ELR (cell line): ENCODE measurements at places on chromosomes 2 and 18.

- DNase-seq, result no peak
Observed at GRCh38 chr2:12704378-12704777, 12.4 kb upstream of the TRIB2 start.

- peak; percentile 86 for DNase-seq
Observed at GRCh38 chr2:40240070-40240469, 211.8 kb downstream of the SLC8A1 start.

DNA sequence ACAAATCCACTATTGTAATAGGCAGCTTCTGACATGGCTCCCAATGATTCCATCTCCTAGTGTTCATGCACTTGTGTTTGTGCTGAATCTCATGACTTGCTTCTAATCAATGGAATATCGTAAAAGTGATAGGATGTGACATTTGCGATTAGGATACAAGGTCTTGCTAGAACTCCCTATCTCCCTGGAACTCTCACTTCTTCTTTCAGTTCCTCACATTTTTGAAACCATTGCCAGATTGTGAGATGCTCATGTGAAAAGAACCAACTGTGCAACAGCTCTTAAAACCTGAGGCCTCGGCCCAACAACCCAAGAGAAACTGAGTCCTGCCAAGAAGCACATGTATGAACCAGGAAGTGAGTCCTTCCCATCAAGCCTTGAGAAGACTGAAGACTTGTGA, 226.9 kb upstream of the DTNA start:
- DNase-seq, result no peak

DNA sequence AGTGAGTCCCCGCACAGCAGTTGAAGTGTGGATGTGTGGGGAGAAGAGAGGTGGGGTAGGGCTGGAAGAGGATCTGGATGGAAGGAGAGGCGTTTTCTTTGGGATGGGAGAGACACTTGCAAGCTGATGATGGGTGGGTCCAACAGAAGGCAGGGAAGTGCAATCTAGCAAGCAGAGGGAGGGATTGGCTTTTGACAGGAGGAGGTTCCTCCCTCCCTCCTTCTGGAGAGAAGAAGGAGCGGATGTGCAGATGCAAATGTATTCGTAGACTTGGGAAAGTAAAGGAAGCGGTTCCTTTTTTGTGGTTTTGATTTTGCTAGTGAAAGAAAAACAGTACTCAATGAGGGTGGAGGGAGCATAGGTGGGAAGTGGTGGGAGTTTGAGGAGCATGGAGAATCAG, 48.9 kb downstream of the LAMA3 start:
- no peak for DNase-seq

DNA sequence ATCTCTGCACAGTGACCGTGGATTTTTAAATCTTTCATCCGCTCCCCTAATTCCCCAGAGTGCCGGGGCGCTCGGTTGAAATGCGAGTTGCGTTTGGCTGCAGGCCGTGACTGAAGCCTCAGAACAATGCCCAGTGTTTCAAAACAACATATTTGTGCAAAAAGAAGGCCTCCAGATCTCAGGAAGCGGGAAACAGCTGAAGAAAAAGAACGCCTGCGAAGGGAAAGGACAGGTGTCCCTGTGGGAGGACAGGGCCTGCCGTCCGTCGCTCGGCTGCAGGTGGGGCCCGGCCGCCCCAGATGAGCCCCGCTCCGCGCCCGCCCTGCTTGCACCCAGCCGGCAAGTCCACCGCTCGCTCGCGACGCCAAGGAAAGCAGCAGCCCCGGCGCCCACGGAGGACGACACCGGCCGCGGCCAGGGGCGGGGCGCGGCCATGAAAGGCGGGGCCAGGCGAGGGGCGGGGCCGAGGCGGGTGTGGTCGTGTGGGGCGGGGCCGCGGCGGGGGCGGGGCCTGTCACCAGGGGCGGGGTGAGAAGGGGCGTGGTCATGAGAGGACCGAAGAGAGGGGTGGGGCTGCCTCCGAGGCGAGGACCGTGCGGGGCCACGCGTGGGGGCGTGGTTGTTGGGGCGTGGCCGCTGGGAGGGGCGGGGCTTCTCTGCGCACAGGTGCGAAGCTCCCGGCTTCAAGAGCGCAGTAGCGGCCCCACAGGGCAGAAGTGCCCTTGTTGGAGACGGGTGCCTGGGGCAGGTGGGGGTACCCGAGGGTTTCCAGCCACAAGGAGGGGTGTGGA, 17.6 kb upstream of the BOK start:
- DNase-seq, result peak; percentile 73

- DNase-seq, result no peak
Observed at GRCh38 chr2:60980071-60980815, 37.3 kb upstream of the PEX13 start.

DNA sequence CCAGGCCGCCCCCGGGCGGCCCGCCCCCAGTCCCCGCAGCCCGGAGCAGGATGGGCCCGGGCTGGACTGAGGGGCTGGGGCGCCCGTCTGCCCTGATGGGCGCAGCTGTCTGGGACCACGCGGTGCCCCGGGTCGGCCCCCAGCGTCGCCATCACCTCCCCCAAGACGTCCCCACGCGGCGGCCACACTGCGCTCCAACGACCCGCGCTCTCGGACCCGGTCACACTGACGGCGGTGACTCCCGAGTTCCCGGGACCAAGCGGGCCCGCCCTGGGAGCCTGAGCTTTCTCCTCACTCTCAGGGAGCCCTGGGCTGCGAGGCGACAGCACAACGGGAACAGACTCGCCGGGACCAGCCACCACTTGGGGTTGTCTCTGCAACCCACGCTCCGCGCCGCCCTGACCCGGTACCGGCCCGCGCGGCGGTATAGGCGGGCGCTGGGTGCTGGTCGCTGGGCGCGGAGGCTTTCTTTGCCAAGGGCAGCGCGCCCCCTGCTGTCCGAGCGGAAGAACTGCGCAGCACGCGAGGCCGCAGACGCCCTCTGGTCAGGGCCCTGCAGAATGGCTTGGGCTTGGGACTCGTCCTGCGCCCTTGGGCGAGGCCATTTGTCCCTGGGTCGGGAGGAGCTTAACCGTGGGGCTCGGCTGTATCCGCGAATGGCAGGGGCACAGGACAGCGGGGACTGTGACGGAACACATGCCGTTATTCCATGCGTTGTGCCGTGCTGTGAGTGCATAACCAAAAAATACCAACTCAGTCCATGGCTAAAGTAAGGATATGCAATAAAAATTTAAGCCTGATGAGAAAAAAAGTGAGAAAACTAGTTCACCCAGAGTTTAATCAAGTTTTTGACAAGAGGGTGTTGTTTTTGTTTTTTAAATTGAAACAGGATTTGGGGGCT, 54.8 kb upstream of the ANKRD62 start:
- peak; percentile 81 for DNase-seq

DNA sequence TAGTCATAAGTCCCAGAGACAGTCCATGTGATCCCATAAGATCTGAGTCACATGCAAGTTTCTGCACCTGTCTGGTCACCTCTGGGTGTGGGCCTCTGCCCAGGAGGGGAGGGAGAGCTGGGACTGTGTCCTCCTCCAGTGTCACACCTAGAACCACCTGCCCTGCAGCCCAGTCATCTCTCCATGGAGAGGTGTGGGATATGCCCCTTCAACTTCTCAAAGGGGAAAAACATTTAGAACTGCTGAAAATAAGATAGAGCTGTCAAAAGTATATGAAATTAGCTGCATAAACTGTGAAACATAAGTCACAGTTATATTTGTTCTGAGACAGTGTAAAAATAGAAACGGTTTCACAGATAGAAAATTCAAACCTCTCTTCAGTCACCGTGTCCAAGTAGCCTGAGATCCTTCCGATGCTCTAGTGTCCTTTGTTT, 55.4 kb downstream of the NGEF start:
- no peak for DNase-seq

- DNase-seq, result no peak
Observed at GRCh38 chr18:4751523-4751922, 296.4 kb upstream of the DLGAP1 start.

DNA sequence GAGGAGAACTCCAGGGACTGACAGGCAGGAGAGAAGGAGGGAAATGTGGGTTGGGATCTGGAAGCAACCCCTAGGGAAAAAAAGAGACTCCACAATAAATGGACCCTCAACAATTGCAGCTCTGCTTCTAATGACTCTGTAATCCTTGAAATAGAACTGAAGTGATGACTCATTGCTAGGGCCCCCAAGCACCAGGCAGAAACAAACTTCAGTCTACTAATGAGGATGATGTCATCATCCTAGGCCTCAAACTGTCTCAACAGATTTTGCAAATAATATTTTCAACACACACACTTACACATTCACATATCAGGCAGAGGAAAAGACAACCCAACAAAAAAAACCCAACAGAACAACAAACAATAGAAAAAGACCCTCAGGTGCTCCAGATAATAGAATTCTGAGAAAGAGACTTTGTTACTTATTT, 143.3 kb downstream of the HDAC4 start:
- peak; percentile 91 for DNase-seq

DNA sequence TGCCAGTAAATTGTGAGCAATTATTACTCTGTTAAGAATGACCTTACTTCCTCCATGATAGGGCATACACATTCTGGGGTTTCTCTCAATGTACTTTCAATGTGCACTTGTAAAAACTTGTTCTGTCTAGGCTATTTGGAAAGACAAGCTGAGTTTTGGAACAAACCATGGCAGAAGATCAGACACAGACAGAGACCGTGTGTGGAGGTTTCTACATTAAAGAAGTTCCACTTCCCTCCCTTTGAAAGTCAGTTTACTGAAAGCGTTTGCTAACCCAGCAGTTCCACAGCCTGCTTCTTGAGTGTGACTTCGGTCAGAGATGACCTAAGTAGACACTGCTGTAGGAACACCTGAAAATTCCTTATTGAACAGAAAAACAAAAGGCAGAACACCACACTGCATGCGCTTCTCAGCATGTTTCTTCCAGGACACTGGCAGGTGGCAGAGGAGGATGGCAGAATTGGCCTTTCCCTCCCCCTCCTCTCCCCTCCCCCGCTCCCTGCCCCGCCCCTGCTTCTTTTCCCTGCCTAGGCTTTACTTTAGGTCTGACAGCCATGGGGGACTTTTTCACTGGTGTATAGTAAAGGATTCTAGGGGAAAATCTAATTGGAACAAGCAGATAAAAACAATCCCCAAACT, 109.8 kb downstream of the NOL10 start:
- DNase-seq, result no peak

DNA sequence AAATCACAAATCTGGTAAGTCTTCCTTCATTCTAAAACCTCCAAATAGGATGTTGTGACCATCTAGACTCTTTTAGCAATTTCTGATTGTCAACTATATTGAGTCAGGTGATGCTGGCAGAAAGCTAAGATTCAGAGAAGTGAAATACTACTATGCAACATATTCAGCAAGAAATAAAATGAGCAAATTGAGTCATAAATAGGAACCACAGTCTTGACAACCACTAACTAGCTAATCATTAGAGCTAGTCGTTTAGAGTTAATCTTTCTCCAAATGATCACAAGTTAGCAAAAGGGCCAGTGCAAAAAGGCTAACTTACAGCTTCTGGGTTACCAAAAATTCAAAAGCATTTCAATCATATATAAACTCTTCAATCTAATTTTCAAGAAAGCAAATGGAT, 54.5 kb downstream of the ROCK1 start:
- no peak for DNase-seq

- no peak for DNase-seq
Observed at GRCh38 chr2:45254025-45254424, 244.8 kb upstream of the SIX2 start.

DNA sequence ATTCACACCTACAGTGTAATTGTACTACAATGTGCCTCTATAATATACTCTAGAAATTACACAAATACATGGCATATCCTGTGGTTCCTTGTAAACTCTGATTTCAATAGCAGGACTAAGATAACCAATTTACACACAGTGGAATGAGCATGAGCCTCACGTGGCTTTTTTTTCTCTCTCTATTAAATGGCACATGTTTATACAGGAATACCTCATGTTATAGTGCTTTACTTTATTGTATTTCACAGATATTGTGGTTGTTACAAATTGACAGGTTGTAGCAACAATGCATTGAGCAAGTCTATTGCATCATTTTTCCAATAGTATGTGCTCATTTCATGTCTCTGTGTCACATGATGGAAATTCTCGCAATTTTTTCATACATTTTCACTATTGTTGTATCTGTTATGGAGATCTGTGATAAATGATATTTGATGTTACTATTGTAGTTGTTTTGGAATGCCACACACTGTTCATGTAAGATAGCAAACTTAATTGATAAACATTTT, 260.0 kb downstream of the FSIP2 start:
- no peak for DNase-seq

DNA sequence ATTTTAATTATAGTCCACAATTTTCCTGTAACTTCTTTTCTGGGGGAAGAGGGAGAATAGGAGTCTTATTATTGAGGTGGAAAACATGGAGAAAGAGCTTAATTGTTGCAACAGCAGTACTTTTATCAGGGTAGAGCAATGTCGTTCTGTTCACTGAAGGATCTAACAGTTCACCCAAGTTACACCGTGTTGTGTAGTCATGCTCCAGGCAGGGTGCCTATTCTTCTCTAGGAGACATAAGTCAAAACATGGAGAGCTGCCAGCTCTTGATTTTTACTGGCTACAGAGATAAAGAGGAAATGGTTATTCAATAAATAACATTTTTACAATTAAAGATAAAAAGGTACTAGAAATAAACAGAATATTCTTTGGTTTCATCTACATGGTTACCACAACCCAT, 594.3 kb upstream of the NETO1 start:
- DNase-seq, result peak; percentile 45

GRCh38 chr18:12038082-12038638, 55.5 kb upstream of the ANKRD62 start:
- peak; percentile 37 for DNase-seq

DNA sequence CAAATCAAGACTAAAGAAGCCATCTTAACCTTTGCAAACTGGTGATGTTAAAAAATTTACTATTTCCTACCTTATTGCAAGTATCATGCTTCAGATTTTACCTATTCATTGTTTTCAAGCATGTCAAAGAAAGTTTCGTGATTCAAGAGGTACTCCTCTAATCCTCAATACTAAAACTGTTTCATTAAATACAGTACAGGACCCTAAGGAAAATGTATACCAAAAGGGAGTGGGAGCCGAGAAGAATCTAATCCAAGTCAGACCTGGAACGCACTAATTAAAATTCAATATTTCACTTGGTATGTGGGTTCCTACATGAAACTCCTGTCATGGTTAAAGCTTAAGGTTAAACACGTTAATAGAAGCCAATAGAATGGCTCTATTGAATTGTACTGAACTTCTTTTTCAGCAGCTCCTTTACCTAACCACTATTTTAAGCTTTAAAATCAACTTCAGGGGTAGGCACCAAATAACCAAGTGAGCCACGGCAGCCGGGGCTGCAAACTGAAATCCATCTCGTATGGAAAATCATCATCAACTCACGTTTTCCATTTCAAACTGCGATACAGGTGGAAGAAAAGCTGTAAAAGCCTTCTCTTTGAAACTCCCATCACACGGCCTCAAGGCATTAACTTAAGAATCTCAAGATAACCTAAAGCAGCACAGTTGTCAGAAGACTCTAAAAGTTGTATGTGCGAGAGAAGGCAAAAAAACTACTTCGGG, 188.8 kb downstream of the ZEB2 start:
- peak; percentile 20 for DNase-seq

DNA sequence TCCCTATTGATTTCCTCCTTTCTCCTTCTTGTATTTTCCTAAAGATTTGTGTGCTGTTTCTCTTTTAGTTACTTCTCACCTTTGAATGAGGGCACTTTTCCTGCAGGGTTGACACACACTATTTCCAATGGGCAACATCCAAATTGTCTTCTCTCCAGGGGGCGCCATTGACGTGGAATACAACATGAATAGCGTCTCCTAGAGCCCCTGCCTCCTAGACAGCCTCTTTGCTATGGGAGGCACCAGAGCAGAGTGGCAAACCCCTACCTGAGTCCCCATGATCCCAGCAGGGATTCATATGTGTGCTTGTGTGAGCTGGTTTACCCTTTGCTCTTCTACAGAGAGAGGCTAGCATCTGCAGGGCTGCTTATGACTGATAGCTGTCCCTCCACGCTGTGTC, 61.3 kb upstream of the ITSN2 start:
- DNase-seq, result peak; percentile 62

- no peak for DNase-seq
Observed at GRCh38 chr2:27849558-27850205, 40.5 kb downstream of the RBKS start.
